Right kidney (tissue), 9 donors: ENCODE measurements at places on chromosomes 4 and X.

- no peak for DNase-seq
These were observed 248.2 kb downstream of the PARM1 start for GRCh38 chr4:75180790-75181776.

DNA sequence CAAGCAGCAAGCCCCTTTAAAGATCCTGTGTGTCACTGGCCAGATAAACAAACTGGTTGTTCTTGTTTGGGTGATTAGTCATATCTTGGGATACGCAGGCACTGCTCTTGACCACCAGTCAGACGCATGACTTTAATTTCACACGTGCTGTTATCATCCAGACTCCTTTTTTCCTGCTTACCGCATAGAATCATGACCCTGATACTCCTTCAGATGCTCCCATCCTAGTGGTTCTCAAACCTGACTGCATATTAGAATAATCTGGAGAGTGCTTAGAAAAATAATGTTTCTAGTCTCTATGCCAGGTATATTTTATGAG lies 78.8 kb downstream of the CLDN22 start:
- DNase-seq = no peak

DNA sequence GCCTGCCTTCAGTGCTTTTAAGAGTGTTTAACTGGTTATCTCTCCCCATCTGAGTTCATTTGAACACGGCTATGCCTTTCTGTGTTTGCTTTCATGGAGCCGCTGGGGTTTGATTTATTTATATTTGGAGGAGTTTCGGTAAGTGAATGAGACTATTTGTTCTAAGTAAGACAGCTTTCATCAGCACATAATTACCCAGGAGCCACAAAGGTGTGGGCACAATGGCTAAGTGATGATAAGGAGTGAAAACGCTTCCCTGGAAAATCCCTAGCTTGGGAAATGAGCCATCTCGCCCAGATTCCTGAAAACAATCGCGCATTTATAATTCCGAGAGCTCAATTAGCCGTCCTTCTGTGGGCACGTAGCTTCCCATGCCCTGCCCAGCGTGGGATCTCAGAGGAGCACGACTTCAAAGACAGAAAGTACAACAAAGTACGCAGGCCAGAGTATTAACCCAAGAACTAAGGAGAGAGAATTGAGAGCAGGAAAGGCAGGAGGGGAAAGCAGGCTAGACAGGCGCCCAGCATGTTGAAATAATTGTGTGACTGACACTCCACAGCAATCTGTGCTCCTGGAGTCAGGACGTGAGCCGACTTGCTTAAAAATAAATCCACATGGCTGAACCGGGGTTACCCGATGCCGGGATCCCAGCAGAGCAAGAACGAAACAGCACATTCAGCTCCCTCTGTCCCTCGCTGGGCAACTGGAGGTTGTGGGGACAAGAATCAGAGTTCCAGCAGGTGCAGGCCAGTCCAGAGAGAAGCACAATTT lies 99.0 kb downstream of the DHRSX start:
- DNase-seq = peak; percentile 54

DNA sequence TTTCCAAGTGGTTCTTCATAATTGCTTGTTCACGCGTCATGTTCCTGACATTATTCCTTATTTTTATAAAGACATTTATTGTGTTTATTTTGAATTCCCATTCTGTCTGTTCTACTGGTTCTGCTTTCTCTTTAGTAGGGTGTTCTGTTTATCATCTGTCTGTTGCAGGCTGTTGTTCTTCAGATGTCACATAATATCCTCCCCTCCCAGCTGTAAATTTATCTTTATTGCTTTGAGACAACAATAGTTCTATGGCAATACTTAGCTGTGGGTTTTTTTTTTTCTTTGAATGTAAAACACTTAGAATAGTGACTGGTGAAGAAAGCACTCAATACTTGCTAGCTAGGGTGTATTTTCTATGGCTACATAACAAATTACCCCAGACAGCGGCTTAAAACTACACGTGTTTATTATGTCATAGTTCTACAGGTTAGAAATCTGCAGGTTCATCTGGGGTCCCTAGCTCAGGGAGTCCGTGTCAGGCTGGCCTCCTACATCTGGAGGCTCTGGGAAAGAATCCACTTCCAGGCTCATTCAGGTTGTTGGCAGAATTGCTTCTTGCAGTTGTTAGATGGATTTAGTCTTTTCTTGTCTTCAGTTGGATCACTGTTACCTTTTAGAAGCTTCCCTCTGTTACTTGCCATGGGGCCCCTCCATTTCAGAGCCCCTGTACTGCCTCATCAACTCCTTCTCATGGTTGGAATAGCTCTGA lies 63.4 kb upstream of the ENPEP start:
- DNase-seq = peak; percentile 39

DNA sequence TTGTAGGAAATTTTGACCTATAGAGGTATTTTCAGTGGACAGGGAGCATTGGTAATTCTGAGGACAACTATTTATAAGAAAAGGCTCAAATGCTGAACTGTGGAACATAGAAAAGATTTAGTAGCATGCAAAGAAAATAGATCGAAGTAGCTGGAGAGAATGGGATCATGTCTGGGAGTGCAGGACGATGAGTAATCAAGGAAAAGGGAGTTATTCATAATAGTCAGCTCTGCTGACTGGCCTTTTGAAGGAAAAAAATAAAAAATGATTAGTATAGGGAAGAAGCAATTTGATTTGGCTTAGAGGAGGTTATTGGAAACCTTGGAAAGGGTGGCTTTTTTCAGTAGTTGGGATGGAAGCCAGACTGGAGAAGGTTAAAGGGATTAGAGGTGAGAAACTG lies 22.9 kb upstream of the ANK2 start:
- DNase-seq = no peak

- no peak for DNase-seq
These were observed 156.1 kb downstream of the FRAS1 start for GRCh38 chr4:78213218-78213617.

DNA sequence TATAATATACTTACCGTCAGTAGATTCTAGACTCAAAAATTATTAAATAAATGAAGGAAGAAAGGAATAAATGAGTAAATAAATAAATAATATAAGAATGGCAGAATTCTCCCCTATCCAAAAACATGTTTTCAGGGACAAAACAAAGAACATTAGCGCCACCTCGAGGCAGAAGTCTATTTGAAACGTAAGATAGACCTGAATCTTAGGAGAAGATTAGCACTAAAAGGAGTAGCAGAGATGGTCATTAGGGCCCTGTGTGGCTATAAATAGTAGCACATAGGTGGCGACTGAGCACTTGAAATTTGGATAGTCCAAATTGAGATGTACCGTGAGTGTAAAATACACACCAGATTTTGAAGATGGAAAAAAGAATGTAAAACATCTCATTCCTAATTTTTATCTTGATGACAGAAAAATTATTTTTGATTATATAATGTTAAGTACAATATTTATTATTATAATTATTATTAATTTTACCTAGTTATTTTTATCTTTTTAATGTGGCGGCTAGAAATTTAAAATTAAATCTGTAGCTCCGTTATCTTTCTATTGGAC lies 24.3 kb upstream of the SRD5A3 start:
- peak; percentile 12 for DNase-seq

- no peak for DNase-seq
These were observed 281.7 kb upstream of the PITX2 start for GRCh38 chr4:110904435-110905065.

DNA sequence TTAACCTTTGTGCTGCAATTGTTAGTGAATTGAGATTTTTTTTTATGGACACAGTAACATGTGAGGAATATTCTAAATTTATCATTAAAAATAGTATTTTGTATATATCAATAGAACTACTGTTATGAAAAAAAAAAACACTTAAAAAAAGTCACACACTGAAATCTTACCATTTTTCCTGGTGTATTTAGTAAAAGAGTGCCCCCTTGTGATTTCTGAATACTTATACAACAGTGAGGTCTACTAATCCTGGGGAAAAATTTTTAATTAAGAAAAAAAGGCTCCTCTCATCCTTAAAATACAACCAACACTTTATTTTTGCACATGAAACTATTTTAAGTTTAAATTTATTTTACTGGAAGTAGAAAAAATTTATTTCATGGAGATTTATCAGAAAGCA lies 56.4 kb upstream of the SPOCK3 start:
- DNase-seq = no peak

DNA sequence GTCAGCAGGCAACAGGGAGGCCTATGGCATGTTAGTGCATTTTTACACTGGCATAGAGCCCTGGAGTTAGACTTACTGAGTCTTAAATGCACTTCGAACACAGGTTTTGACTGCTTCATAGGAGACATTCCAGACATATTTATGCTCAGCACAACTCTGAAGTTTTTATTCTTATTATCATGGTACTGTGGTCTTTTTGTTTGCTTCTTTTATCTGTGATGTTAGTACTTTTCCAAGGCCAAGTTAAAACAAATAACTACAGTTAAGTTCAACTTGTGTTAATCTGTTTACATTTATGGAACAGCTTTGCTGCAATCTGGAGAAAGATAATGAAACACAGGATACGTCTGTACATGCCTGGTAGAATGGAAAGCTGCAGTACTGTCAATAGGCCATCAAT lies 76.5 kb downstream of the COL4A5 start:
- DNase-seq = no peak

- DNase-seq = no peak
These were observed 81.6 kb upstream of the KLF3 start for GRCh38 chr4:38582445-38582844.

DNA sequence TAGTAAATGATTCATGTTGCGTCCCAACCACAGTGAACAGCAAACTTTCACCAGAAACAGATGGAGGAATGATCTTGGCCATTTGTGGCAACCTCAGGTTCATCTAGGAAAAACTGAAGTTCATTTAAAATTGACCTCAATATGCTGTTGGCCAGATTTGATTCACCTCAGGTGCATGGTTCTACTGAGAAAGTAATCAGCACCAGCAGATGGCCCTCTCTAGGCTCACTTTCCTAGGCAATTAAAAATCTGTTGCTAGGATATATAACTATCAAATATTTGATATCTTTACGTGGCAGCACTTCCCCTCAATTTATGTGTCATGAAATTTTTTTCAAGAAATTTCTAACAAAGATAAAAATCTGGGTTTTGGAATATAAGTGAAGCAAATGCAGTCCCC lies 344.7 kb downstream of the GALNTL6 start:
- DNase-seq = no peak

DNA sequence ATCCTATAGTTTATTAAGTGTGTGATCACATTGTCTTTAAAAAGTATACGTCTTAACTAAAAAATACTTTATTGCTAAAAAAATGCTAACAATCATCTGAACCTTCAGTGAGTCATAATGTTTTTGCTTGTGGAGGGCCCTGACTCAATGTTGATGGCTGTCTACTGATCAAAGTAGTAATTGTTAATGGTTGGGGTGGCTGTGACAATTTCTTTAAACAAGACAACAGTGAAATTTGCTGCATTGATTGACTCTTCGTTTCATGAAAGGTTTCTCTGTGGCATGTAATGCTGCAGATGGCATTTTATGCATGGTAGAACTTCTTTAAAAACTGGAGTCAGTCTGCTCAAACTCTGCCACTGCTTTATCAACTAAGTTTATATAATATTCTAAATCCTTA lies 101.4 kb upstream of the IL15 start:
- DNase-seq = no peak

DNA sequence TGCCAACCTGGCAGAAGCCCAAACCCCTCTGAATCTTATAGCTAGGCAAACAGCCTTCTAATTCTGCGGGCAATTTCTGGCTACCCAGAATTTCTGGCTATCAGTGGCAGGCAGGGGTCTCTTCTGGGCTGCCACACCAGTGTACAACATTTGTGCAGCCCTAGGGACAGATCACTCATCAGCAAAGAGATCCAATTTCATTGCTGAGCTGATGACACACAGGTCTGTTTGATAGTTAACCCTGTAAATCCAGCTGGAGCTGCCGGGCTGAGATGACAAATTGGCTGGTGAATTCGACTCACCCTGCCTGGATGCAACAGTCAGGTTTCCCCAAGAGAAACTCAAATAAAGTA lies 2.4 kb downstream of the MID1 start:
- DNase-seq = peak; percentile 20

DNA sequence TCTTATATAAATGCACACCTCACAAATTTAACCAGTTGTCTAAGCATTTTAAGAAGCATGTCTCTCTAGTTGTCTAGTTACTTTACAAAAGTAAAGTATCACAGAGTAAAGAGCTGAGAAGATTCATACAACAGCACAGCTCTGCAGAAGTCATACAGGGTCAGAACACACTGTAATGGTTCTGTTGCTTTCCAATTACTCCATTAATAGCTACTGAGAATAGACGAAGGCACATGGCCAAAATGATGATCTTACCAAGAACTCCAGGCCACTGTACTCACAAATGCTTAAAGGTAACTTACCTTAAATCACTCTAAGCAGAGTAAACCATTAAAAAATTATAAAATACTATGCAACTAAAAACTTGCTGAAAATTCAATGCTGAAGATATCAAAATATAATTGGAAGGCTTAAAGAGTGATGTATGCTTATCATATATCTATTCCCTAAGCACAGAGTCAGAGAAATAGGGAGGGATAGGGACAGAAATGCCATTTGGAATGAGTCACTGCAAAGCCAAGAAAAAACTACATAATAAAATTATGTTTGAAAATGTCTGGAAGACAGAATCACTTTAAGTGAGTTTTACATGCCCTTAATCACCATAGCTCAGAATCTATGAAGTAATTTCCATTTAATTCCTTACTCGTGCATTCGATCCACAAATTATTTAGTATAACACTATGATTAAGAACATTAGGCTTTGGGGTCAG lies 71.0 kb downstream of the DDX60L start:
- DNase-seq = no peak

- DNase-seq = no peak
These were observed 34.2 kb downstream of the TAPT1 start for GRCh38 chr4:16192057-16192456.

GRCh38 chr4:109826719-109827118 lies 1.1 kb upstream of the RRH start:
- no peak for DNase-seq

DNA sequence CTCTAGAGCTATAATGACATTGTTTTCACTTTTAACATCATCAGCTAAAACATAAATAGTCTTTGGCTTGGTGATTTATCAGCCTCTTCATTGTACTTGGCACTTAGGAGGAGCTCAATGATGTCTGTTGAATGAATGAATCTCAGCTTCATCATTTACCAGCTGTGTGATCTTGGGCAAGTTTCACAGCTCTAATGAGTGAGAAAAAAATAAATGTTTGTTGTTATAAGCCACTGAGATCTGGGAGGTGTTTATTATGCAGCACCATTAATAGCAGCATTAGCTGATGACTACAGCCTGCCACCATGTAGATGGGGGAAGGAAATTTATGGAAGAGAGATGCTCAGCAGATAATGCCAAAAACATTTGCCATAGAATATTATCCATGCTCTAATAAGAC lies 63.6 kb upstream of the C1QTNF7 start:
- no peak for DNase-seq

DNA sequence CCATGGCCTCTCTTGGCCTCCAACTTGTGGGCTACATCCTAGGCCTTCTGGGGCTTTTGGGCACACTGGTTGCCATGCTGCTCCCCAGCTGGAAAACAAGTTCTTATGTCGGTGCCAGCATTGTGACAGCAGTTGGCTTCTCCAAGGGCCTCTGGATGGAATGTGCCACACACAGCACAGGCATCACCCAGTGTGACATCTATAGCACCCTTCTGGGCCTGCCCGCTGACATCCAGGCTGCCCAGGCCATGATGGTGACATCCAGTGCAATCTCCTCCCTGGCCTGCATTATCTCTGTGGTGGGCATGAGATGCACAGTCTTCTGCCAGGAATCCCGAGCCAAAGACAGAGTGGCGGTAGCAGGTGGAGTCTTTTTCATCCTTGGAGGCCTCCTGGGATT lies 8.0 kb downstream of the CLDN2 start:
- no peak for DNase-seq

- DNase-seq = no peak
These were observed 120.4 kb upstream of the SCML1 start for GRCh38 chrX:17616936-17617335.
